ENCODE measurements at places on chromosomes 6 and 20.

DNA sequence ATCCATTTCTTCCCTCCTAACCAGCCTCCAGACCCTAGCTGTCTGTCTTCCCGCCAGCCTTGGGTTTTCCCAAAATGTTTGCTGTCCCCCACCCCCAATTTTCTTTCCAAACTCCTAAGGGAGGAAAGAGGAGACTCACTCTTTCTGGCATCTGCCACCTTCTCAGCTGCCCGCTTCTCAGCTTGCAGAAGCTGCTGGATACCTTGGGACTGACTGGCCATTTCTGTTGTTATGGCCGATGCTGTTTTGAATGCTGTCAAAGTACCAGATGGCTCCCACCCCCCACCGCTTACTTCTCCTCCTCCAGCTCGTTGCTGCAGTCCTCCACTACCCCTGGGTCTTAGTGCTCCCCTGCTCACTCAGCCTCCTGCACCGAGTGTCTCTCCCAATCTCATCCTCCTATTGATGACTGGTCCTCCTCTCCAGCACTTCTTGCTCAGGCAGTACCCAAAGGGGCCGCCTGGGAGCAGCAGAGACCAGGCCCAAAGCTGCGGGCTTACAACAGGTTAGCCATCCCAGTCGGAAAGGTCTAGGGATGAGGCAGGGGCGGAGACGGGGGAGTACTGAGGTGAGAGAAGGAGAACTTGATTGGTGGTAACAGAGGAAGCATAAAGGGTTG lies at the start of gene ATP6V1G2:
ATP6V1G2 (minus strand) TSS at position 270 of the 619 bp plus-strand sequence; CDS start at position 221, 49 bp downstream.
- peak; percentile 83 for DNase-seq

GRCh38 chr6:139369568-139370282 lies 4.7 kb downstream of the CITED2 start:
- no peak for DNase-seq

DNA sequence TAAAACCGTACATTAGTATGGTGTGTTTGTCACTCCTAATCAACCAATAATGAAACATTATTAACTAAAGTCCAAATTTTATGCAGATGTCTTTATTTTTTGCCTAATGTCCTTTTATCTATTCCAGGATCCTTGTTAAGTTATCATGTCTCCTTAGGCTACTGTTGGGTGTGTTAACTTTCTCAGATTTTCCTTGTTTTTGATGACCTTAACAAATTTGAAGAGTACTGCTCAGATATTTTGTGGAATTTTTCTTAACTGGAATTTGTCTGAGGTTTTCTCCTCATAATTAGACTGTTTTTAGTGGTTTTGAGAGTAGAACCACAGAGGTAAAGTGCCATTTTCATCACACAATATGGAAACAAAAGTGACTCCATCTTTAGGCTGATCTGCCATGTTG lies 406.3 kb downstream of the MEI4 start:
- no peak for DNase-seq

DNA sequence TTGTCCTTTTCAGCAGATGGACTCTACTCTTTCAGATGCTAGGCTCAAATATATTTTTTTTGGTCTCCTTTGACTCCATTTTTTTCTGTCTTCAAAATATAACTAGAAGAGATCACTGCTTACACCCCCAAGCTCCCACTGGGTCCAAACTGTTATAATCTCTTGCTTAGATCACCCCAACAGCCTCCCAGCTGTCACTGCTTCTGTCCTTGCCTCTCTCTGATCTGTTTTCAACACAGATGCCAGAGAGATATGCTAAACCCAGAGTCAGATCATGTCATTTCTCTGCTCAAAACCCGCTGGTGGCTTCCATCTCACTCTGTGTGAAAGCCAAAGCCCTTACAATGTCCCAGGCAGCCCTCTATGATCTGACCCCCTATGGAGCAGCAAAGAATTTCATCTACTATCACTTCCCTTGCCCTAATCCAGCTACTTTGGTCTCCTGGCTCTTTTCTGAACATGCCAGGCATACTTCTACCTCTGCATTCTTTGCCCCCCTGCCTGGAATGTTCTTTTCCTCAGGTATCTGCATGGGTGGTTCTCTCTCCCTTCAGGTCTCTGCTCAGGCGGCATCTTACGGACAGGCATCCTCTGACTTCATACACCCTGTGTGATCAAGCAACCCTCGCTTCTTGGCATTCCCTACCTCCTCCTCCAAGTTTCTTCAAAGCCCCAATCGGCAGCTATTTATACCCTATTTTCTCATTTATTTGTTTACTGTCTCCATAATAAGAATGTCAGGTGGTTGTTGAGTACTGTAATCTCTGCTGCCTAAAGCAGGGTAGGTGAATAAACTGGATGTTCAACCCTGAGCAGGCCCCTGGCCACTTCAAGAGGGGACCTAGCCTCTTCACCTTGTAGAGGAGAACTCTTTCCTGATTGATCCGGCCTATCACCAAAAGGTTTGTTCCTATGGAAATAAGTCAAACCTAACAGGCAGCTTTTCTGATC lies 43.6 kb upstream of the SLC4A11 start:
- no peak for DNase-seq
